Activated CD4-positive, alpha-beta T cell treated with anti-CD3 and anti-CD28 coated beads, Interleukin-2, Interleukin-6, amounts not matched to agents 100 ng/mL and 50 ng/mL, durations not matched to agents 16 hours and 8 hours (primary cell): ENCODE measurements at places on chromosomes 11 and 22.
A peak's percentile ranks its signal among the peaks of the same experiment; 100 is the strongest.

DNA sequence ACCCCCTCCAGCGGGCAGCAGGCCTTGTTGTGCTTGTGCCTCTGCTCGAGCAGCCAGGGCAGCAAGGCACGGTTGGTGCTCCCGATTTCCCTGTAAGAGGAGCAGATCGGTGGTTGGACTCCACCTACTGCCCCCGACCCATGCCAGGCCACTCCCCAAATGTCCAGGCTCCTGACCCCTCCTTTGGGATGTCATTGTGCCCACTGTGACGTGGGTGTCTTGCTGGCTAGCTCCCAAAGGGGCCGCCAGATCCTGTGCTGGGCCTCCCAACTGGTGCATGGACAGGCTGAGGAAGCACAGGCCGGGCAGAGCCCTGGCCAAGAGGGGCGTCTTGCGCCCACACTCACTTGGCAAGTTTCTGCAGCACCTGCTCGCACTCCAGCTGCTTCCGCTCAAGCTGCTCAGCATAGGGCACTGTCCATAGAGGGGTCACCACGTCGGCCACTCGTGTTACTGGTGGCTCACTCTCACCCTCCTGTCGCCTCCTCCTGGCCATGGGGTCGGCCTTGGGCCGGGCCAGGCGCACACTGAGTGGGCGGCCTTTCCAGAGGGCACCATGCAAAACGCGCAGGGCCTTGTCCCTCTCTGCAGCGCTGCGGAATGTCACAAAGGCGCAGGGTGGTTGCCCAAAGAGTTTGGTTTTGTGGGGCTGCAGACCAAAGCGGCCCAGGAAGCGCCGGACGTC, at the start of gene RANBP1:
RANBP1 (plus strand) TSS at position 414 of the 685 bp plus-strand sequence; CDS start at position 495, 81 bp downstream.
- DNase-seq, result no peak

DNA sequence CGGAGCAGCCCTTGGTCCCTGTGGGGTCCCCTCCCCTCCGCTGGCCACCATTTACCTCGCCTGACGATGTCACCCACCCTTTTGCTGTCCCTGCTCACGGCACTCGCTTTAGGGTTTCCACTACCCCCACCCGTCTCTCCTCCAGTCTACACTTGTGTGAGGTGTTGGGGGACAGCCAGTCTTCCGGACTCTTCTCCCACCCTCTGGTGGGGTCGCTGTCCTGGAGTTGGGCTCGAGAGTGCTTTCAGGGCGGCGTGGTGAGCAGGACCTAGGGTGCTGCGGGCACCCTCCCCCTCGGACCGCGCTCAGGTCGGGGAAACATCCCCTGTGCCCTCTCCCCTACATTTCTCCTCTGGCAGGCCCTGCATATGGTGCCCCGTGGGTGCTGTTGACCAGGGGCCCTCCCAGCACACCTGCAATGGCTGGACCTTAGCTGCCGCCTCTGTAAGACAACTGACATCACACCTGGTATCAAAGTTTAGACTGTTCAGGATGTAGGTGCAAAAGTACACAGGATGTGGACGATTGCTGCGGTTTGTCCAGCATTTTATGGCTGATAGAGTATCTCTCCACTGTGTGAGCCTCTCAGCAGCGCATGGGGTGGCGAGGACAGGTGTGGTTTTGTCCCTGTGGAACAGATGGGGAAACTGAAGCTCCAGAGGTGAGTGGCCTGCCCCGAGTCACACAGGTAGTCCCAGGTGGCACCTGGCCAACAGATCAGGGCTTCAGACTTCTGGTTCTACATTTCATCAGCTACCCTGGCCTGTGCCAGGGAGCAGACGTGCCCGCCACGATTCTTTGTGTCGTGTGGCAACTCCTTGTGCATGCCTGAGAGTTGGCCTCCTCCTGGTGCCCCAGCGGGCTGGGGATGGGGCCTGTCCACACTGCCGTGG, 1.2 kb downstream of the GRK2 start:
- no peak for DNase-seq

DNA sequence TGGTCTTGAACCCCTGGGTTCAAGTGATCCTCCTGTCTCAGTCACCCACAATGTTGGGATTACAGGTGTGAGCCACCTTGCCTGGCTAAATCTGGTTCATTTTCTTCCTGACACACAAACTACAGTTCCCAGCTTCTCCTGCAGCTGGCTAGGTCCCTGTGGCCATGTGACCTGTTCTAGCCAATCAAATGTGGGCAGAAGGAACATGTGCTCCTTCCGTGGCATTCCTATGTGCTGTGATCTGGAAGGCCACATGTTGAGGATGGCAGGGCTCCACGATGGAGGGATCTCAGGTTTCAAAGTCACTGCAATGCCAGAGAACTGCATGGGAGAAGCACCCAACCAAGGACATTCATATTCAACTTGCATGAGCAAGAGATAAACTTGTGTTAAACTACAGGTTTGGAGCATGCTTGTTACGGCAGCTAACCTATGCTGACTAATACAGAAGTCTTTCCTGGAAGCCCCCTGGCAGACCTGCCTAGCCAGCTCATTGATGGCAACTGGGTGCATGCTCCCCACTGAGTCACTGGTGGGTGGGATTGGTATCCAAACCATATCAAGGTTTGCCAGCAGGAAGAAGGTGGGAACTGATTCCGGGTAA, 86.0 kb downstream of the RPS6KA4 start:
- no peak for DNase-seq

GRCh38 chr22:44045145-44045544, 21.0 kb downstream of the PARVB start:
- no peak for DNase-seq

DNA sequence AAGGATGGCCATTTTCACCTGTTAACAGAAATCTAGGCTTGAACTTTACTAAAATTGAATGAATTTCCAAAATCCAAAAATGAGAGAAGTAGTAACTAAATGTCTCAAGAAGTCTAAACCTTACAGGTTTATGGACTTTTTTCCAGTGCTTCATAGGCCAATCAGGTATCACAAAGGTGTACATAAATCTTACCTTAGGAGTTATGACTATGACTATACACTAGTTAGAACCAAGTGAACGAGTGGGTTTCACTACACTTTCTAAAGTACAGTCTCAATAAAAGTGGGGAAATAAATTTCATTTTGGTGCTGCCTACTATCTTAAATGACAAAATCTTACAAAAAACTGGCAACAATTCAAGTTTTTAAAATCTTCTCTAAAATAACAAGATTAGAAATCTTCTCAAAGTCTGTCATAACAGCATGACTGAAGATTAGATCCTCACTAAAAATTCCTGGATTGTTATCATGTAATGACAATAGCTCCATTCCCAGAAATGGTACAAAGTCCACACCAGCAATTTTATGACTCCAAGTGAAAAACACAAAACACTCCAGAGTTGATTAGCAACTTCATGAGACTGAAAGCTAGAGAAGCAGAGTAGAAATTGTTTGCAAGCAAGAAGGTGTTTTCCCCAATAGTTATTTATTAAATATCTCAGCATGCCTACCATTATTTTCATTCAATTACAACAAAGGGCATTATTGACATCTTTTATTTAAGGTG, 20.9 kb downstream of the SOX6 start:
- no peak for DNase-seq

DNA sequence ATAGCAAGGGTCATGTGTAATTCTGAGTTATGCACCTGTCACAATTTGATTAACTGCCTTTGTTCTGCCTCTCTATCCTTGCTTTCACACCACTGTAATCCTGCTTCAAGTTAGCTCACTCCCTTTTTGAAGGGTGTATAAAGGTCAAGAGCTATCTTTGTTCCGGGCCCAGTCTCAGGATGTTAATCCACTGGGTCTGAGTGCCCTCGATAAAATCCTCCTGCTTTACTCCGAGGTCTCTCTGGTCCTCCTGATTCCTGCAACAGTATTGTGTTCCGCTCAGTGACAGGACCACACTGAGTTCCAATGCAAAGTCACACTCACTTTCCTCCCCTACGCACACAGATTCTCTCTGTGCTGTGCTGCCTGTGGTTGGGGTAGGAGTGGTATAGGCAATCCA, 186.5 kb downstream of the DYNC2H1 start:
- DNase-seq, result no peak

- peak; percentile 34 for DNase-seq
Observed at GRCh38 chr11:27158456-27159334, 118.1 kb downstream of the BBOX1 start.

GRCh38 chr11:68469122-68469521, 8.6 kb downstream of the PPP6R3 start:
- no peak for DNase-seq

DNA sequence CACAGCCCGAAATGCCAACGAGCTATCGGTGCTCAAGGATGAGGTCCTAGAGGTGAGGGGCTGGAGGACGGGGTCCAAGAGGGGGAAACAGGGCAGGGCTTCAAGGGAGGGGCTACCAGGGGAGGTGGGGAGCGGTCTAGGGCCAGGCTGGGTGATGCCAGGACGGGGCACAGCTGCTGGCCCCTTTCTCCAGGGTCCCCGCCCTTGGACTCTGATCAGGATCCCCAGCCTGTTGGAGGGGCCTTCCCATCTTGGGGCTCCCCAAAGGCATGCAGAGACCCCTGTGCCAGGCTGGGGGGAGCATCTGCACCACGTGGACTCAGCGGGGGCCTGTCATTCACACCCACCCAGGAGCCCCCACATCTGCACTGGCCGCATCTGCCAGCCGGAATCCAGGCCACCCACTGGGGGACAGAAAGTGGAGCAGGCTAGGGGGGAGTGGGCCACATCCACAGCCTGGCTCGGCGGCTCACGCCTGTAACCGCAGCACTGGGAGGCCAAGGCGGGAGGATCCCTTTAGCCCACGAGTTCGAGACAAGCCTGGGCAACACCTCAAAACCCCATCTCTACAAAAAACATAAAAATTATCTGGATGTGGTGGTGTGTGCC, 18.9 kb downstream of the EPS8L2 start:
- no peak for DNase-seq

- DNase-seq, result no peak
Observed at GRCh38 chr11:70885281-70886231, 366.8 kb downstream of the SHANK2 start.

DNA sequence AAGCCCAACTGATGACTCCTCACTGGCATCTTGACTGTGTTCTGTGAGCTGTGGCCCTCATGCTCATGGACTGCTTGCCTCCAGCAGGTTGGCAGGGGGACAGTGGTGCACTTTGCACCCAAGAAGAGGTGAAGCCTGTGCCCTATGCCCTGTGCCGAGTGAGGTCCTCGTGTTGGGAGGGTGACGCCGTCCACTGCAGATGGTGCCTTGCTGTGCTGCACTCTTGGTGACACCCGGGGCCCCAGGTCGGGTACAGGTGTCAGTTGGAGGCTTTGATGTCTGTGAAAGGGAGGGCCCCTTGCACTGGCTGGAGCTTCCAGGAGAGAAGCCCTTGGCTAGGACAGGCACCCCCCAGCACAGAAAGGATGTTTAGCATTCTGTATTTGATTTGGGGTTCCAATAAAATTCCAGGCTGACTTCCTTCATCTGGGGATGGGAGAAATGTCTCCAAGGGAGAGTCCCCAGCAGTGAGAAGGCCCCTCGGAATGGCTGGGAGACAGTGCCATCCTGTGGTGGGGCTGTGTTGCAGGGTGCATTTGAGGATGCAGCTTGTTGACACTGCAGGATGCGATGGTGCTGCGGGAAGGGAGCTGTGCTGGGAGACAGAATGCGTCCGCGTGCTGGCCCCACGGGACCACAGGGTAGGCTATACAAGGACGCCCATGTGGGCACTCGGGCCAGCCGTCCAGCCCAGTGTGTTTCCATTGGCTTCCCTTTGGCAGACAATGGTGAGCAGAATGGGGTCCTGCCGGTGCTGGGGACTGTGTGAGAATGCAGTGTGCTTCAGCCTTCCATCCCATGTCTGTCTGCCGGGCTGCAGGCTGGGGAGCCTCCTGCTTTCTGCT, 2.5 kb upstream of the ZDHHC8 start:
- peak; percentile 48 for DNase-seq

DNA sequence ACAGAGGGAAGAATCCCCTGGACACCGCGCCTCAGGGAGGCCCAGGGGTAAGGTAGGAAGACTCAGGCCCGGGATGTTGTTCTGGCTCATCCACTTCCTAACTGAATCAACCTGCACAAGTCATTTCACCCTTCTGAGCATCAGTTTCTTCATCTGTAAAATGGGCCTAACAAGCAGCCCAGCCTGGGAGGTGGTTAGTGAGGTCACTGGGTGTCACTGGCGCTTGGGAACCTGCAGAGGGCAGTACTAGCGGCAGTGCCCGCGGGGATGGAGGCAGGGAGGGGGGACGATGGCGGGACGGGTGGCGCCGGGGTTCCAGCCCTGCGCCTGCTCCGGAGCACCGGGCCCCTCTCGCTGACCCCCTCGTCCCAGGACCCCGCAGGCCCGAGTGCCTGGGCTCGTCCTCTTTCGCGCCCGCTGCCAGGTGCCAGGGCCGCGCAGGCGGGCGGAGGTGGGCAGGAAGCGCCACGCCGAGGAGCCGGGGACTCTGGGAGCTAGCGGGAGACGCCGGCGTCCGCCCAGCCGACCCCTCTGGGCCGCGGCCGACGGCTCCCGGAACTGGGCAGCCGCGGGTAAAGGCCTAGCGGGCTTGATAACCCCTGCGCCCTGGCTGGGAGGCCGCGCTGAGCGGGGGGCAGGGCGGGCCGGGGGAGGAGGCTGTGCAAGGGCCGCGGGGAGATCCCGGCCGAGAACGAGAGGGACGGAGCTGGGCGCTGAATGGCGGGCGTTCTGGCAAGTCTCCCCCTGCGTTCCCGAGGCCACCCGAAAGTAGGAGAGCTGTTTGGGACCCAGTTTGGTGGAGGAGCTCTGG, at the start of gene NLRX1:
NLRX1 (plus strand) TSS at position 255 of the 811 bp plus-strand sequence. CDS start 2,679 bp downstream, outside the sequence.
- DNase-seq, result peak; percentile 93

GRCh38 chr11:116517077-116517476, 255.7 kb downstream of the BUD13 start:
- DNase-seq, result no peak

DNA sequence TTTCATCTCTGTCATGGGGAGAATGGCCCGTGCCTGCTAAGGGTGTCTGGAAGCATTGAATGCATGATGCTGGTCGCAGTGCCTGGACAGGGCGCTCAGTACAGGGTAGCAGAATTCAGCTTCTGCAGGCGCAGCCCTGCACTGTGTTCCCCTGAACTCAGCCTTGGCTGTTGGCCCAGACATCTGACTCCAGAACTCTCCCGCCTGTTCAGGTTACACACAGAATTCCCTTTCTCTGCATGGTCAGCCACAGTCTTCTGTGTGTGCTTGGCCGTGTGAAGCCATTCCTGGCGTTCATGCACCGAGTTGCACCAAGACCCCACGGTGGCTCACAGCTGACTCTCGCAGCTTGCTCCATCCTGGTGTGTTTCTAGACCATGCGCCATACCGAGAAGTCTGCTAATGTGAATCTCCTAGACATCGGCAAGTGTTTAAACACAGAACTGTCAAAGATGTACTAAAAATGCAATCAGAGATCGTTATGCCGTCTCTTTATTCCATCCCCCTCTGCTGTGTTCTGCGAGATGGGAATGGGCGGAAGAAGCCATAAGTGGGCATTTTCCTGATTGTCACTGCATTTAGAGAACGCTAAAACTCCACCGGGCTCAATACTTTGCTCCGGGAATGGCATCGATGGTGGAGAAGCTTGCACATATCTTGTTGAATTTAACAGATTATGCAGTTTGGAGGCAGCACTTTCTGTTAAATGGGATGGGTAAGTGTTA, 55.6 kb downstream of the MPPED1 start:
- DNase-seq, result no peak

DNA sequence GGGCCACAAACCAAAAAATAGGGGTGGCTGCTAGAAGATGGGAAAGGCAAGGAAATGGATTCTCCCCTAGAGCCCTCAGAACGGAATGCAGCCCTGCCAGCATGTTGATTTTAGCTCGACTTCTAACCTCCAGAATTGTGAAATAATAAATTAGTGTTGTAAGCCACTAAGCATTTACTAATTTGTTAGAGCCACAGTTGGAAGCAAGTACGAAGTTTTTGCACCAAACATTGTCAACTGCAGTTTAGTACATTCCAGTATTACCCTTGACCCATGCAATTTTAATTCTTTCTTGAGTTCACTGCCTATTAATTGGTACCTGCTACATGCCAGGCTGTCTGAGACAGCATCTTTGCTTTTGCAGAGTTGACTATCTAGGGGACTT, 32.2 kb downstream of the PARVA start:
- DNase-seq, result no peak
